AG08396 (cell line): ENCODE measurements at places on chromosomes 7 and 10.

- DNase-seq: no peak
These were observed 46.8 kb downstream of the IKZF1 start for GRCh38 chr7:50351267-50351666.

DNA sequence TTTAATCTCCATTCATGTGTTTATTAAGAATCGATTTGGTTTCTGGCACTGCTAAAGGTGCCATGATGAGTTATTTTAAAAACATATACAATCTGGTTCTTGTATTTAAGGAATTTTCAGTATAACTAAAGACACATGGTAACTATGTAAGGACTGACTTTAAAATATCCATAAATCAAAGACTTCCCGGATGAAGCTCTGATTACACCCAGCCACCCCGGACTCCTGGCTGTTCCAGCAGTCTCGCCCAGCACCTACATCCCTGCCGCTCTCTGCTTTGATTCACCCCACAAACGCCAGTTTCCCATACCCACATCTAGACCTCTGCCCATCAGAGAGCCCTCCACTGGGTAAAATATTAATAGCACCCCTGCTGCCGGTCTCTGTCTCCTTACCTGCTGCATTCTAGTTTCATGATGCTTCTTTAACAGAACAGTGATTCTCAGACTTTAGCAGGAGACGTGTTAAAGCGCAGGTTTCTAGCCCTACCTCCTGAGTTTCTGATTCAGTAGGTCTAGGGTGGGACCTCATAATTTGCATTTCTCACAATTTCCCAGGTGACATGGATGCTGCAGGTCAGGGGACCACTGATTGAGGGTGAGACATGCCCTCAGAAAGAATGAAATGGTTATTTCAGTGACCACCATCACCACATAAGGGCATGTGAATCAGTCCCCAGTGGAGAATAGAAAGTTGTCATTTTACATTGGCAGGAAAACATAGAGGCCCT lies 185.7 kb downstream of the KIAA1217 start:
- DNase-seq: no peak

DNA sequence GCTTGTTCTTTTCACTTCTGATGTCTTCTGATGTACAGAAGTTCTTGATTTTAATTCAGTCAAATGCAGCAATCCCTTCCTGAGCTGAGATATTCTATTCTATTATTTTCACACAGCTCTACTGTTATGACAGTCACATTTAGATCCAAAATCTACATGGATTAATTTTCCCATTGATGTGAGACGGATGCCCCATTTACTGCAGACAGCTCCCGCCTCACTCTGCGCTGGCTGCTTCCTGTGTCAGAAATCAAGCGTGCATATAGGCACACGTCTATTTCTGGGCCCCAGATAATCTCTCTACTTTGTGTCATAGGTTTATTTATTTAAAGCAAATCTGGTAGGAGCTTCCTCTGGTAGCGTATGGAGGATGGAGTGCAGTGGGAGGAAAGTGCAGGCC lies 6.7 kb downstream of the BNIP3 start:
- no peak for DNase-seq

GRCh38 chr10:65415318-65415717 lies 1510.5 kb upstream of the LRRTM3 start:
- DNase-seq: no peak

DNA sequence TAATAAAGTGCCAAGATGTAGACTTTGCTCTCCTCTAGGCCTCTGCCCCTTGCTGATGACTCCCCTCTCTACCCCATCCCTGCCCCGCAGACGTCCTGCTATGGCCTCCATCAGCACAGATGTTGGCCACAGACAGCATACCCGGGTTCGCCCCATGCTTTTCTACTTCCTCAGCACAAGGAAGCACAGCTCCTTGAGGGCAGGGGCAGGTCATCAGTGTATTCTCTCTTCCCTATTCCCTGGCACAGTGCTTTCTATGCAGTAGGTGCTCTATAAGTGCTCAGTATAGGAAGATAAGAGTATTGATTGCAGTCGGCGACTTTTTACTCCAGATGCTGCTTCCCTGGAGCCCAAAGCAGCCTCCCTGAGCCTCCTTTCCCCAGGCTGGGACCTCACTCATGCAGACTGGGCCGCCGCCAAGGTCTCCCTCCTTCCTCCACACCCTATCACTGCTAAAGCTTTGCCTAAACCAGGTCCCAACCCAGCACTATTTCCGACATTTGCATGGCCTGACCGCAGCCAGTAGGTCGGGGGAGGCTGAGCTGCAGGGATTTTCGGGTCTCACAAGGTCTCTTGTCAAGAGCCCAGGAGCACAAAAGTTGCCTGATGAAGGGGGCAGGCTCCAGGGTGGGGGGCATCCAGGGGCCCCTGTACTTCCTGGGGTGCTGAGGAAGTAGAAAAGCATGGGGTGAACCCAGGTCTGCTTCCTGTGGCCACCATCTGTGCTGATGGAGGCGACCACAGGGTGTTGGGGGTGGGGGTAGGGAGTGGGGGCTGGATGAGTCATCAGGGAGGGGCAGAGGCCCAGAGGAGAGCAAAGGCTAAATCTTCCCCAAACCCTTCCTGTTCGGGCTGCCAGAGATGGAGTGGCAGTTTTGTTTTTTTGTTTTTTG lies 8.0 kb downstream of the CALHM3 start:
- DNase-seq: no peak

DNA sequence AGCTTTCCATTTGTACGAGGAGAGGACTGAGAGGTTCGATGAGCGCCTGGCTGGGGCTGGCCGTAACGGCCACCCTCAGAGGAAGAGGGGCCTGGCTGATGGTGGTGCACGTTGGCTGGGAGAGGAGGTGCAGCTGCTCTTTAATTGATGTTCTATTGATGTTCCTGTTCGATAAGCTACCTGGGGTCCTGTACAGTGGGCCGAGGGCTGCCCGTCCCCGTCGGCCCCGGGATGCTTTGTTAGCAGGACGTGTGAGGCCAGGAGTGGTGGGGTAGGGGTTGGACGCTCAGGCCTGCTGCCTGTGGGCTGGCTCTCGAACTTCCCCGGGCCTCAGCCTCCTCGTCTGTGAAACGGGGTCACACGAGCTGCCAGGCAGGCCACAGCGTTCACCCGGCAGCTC lies 25.4 kb downstream of the FAM20C start:
- no peak for DNase-seq

- DNase-seq: no peak
These were observed 100.4 kb upstream of the MACROH2A2 start for GRCh38 chr10:69952069-69952800.

- no peak for DNase-seq
These were observed 124.5 kb downstream of the TMEM168 start for GRCh38 chr7:112665709-112666108.

- no peak for DNase-seq
These were observed 348.7 kb upstream of the HPS1 start for GRCh38 chr10:98795467-98795866.

DNA sequence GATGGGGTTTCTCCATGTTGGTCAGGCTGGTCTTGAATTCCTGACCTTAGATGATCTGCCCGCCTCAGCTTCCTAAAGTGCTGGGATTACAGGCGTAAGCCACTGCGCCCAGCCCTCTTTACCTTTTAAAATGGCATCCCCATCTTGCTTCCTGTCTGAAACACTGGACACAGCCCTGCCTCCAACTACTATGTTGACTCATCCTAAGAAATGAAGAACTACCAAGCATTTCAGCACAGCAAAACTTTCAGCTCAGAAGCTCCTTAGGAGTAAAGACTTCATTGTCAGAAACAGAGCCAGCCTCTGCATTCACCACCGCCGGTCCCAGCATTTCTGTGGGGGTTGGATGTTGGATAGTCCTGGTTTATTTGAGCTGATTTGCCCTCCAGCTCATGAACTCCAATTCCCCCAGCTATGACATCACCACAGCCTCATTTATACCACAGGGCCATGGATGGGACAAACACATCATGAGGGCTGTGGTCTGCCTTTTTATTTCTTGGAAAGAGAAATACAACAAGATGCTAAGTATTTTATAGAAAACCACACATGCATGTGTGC lies 123.5 kb downstream of the ADCY1 start:
- DNase-seq: peak; percentile 41

- peak; percentile 63 for DNase-seq
These were observed 6.9 kb upstream of the SUN1 start for GRCh38 chr7:825386-825785.

GRCh38 chr10:116160271-116160670 lies 112.7 kb downstream of the GFRA1 start:
- DNase-seq: no peak

DNA sequence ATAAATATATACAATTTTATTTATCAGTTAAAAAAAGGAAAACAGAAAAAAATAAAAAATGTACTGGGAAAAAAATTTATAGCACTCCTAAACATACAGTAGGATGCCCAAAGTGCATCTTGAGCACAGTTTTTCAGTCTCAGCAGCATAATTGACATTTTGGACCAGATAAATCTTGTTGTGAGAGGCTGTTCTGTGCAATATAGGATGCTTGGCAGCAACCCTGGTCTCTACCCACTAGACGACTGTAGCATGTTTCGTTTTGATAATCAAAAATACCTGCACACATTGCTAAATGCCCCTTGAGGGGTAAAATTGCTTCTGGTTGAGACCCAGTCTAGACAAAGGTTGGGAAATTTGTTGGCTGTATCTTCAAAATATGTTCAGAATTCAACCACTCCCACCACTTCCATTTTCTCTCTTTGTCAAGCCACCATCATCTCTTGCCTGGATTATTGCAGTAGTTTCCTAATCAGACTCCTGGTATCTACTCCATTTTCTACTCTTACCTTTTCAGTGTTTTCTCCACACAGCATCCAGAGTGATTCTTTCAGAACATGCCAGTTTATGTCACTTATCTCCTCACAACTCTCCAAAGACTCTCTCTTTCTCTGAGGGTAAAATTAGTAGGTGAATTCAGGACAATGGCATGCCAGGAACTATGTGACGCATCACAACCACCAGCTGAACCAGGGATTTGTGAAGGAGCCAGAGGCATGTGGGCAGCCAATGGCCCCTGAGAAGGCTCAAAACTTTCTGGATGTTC lies 91.4 kb downstream of the GPR85 start:
- DNase-seq: peak; percentile 50

- DNase-seq: no peak
These were observed 22.5 kb downstream of the SYPL1 start for GRCh38 chr7:106089647-106090046.

DNA sequence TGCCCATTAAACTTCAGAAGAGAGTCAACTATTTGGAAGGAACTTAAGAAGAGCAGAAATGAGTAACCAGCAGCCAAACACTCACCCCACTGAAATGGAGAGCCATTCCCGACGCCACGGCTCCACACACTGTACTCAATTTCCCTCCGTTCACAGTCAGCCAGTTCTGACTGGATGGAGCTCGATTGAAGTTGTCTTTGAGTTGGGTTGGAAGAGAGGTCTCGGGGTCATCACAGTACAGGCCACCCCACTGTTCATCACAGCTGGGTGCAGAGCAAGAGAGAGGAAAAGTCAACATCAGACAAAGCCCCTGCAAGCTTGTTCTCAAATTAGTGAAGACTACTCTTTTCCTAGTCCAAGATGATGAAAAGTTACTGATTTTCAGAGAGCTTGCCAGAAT lies 75.9 kb upstream of the SLC26A5 start:
- DNase-seq: no peak

DNA sequence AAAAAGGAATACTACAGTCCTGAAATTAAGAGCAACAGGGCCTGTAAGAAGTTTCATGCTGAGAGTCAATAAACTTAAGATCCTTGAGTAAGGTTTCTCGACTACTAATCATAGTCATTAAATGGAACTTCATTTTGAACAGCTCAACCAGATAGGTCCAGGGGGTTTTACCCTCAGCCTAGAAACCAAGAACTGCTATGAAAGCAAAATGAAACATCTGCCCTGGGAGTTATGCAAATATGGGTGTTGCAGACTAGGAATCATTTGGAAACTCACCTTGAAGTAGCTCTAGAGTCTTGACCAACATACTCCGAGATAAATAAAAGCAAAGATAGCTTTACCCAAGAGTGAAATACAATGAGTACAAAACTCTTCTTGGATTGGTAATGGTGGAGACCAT lies 128.0 kb downstream of the HGF start:
- DNase-seq: no peak

DNA sequence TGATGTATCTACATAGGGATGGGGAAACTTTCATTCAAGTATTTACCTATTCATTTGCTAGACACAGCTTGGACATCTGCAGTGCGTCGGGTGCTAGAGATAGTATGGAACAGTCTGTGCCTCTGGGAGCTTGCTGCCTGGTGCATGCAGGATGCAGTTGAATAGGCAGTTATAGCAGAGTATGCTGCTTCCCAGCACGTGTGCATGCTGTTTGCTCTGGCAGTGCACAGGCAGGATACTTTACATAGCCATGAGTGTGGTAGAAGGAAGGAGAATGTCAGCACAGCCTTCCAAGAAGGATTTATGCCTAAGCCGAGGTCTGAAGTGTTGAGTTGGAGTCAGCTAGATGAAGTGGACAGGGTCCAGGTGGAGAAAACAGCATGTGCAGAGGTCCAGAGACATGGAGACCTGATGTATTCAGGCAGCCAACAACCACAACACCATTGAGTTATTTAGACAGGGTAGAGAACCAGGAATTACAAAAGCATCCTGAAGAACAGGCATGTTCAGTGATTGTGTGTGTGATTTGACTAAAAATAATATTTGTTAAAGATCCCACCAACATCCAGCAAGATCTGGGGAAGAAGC lies 8.1 kb downstream of the MAP3K8 start:
- DNase-seq: no peak

- DNase-seq: no peak
These were observed 79.2 kb downstream of the CCNY start for GRCh38 chr10:35415505-35415904.

DNA sequence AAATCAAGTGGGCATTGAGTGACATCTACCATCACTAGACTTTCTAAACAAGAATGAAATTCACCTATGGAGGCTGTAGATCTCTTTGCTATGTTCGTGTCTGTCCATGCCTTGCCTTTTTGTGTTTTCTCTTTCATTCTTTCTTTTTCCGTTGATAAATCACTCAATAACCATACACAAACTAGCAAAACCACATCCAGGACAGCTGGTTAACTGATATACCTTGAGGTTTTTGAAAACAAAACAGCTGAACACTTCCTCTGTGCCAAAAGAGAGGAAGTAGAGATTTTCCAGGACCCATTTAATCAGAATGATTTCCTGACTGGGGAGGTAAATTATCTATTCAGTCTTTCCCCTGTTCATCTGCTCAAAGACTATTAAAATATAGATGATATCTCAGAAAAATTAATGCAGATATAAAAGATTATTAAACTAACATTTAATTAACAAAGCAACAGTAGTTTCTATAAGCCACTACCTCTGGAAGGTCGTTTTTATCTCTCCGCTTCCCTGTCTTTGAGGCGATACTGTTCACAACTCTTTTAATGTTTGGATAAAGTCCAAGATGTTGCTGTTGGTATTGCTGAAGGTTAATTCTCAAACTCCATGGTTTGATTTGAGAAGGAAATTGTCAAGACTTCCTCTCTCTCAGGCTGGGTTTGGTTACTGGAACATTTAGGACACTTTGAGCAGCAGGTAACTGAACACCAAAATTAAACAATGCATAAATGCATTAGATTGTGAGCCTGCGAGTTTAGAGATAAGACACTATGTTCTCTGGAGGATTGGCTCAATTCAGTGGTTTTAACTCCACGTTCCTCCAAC lies 24.4 kb upstream of the C10orf67 start:
- DNase-seq: no peak
